H7 (cell line): ENCODE measurements at places on chromosomes 11 and 22.

DNA sequence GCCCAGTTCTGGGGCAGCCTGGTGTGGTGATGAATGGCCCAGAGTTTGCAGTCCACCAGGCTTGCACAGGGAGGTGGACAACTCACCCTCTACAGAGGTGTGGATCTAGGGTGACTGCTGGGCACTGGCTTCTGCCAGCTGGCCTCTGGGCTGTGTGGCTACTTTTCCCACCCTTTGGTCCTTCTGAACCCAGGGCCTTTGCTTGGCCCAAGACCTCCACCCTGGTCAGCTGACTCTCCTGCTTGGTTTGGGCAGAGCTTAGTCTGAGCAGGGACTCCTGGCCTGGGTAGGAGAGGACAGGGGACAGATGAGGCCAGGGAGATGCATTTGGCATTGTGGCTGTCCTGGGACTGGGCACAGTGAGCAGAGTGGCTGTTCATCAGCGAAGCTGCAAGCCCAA is 83.0 kb upstream of the SHANK2 start:
- no peak for DNase-seq

DNA sequence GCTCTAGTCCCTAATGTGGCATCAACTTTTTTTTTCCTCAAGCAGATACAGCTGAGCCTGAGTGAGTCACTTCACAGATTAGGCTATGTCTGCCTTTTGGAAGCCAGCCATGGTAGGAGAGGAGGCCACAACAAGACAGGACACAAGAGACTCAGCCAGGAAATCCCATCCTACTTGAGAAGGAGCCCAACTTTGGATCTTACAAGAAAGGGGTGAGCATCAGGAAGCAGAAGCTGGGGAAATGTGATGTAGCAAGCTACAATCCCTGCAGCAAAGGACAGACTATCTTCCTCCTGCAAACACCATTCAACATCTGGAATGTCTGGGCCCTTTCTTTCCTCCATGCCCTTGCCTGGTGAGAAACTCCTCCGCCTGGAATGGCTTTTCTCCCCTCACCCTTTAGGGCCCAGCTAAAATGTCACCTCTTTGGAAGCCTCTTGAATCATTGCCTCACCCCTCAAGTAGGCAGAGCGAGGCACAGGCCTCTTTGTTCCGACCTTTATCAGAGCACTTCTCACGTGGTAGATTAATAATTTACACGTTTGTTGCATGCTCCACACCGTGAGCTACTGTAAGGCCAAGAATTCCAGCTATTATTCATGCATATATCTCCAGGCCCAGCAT is 156.4 kb upstream of the PITPNB start:
- no peak for DNase-seq

- DNase-seq: no peak
These were observed 54.2 kb upstream of the CLDN5 start for GRCh38 chr22:19578180-19579004.

GRCh38 chr11:121059605-121060004 is 35.7 kb downstream of the TBCEL start:
- no peak for DNase-seq

DNA sequence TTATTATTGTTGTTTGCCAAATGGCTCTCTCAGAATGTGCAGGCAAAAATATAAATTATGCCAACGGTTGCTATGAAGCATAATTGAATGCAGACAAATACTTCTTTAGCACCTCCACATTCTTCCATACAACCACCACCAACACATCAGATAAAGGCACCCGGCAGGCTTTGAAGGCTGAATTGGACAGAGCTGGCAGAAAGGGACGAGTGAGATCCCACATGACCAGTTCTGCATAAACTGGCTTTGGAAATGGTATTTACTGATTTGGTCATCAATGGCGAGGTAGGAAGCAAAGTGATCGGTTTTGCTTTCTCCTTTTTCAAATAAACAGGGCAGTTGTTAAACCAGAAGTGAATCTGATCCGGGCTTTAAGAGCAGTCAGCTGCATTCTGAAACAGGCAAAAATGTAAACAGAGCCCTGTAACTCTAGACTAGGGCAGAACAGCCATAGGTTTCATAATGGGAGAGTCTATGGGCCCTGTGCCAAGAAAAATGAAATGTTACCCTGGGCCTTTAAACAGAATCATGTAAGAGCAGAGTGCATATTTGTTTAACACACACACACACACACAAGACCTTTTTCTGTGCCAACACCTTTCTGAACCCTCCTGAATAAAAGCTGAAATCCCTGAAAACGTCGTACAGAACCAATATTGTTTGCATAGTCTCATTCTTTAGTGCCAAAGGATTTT is 97.7 kb downstream of the MPPED2 start:
- DNase-seq: no peak

GRCh38 chr22:33515795-33516194 is 404.5 kb downstream of the LARGE1 start:
- no peak for DNase-seq

- DNase-seq: peak; percentile 72
These were observed 22.0 kb upstream of the TLCD5 start for GRCh38 chr11:120303004-120303637.

GRCh38 chr11:79813551-79813950 is 372.7 kb upstream of the TENM4 start:
- no peak for DNase-seq
